ENCODE measurements at places on chromosomes 1 and 21.

DNA sequence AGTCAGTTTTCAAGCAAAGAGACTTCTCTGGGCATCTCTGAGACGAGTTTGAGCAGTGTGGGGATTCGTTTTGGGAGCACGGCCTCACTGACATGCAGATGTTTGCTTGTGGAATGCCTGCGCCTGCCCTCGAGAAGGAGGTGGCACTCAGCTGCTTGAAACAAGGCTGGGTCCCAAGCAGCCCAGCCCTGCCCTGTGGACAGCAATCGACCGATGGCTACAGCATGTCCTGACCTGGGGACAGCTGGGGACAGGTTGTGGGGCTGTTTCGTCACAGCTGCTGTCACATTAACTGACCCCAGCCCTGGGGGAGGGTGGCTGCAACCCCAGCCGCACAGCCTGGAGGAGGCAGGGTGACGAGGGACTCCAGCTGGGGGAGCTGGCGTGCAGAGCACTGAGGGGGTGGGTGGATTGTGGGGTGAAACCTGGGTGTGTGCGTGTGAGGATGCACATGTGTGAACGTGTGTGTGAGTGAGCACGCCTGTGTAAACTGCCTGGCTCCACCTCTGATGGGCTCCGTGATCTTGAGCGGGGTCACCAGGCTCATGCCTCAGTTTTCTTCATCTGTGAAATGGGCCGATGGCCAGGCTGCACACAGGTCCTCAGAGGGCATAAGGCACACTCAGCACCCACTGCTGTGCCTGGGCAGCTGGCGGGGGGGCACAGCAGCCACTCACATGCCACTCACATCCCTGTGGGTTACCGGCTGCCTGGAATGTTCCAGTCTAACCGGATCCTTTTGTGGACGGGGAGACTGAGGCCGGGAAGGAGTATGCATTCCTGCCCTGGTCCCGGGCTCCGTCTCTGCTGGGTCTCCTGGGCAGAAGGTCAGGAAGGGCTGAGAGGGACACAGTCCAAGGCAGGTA, 49.3 kb downstream of the COL18A1 start:
- no peak for DNase-seq

GRCh38 chr1:7110321-7110720, 325.1 kb downstream of the CAMTA1 start:
- DNase-seq, result no peak

- no peak for DNase-seq
These were observed 73.2 kb upstream of the GADD45A start for GRCh38 chr1:67611846-67612245.

DNA sequence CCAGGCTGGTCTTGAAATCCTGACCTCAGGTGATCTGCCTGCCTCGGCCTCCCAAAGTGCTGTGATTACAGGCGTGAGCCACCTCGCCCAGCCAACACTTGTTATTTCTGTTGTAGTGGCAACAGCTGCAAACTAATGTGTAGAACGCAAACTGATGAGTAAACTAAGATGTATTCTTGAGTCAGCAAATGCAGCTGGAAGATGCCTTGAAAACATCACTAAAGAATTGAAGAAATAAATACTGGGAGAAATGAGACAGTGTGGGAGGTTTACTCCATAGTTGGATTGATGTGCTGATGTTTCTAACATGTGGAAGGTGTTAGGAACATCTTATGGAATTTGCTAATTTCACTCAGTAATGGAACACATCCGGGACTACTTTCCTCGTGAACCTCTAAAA, 61.3 kb upstream of the KCNE2 start:
- no peak for DNase-seq

DNA sequence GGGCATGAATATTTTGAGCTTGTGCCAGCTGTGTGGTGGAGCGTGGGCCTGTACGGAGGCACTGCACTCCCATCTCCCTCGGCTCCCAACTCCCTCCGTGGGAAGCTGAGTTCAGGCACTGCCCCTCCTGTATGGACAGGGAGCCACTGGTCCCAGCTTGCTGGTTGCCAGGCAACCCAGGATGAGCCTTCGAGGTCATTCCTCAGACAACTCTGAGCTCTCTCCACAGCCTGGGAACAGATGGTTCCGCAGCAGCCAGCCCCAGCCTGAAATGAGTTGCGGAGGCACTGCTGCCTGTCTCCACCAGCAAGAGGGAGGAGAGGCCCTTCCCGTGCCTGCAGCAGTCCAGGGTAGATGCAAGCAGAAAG, 58.4 kb upstream of the TENT5B start:
- DNase-seq, result no peak

DNA sequence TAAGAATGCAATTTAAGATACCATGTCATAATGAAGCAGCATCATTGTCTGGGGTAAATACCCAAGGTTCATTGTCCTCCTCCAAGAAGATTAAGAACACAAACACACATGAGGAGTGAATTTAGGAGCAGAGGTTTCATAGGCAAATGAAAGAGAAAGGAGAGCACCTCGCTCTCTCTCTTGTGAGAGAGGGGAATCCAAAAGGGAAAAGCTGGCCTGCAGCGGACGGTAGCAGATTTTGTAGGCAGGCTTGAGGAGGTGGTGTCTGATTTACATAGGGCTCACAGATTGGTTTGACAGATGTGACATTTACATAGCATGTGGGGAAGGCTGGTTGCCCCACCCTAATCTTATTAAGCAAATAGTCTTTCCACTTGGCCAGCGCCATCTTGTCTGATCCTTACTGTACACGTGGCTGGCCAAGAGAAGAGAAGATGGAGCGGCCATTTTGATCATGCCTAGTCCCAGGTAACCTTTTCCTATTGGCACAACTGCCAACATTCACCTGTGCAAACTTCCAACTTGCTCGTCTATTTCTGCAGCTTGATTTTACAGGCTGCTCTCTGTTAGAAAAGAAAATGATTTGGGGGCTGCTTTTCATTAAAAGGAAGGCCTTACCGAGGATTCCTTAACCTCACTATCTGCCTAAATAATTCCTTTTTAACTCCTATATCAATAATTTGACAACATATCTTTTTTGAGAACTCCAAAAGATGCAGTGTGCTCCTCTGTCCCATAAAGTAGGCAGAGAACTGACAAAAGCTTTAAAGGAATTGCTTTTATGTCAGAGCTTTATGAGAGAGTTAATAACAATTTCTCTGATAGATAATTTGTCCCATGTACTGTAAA, 16.0 kb upstream of the LRRC7 start:
- no peak for DNase-seq

DNA sequence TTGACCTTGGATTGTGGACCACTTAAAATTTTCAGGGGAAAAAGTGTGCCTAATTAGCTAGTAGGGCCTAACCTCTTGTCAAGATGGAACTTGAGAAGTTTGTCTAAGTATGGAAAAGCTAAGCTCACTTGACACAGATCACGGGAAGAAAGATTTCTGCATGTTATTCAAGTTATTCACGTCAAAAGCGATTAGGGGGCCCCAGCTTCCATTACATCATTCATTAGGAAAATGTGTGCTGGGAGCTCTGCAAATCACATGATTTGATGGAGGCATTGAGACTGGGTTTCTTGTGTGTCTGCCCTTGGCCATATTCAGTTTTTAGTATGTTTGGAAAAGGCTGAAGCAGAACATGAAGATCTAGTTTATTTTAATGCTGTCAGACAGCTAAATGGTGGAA, 15.5 kb upstream of the POGZ start:
- no peak for DNase-seq

DNA sequence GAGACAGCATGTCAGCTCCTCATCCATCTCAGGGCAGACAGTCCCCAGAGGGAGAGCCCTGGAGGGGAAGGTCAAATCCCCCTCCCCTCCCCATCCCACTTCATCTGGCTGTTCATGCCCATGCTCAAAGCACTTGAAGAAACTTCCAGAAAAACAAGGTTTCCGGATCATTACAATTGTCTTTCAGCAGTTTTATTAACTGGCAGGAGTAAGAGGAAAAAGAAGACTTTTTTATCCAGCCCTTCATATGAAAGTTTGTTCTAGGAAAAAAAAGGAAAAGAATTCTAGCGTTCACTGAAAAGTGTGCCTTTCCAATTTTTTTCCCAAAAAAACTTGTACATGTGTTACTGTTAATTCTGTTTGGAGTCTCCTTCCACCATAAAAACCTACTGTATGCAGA, 145.7 kb upstream of the TIAM1 start:
- DNase-seq, result no peak

- no peak for DNase-seq
These were observed 33.5 kb upstream of the BMP8B start for GRCh38 chr1:39822146-39822545.

DNA sequence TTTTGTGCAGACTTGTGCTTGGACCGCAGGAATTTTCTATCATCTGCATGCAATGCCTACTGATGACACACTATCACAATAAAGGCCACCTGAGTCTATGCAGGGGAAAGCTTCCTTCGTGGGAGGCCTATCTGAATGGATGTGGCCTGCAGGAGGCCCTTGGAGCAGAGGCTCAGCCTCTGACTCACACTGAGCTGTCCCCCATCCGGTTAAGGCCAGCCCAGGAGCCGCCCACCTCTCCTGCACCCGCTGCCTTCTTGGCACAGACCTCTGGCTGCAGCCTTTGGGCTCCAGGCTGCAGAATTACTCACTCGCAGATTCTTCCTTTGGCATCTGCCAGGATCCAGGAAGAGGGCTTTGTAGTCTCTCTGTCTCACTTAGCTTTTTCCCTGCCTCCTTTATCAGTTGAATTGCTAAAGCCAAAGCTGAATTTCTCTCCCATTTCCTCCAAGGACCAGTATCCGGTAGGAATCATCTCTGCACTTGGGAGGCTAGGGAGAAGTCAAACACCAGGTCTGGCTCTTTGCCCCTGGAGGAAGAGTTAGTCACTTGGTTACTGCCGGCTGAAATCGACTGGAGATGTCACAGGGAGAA, 65.1 kb upstream of the JUN start:
- DNase-seq, result peak; percentile 53

- no peak for DNase-seq
These were observed 81.1 kb upstream of the ATP1B1 start for GRCh38 chr1:169025412-169025811.

DNA sequence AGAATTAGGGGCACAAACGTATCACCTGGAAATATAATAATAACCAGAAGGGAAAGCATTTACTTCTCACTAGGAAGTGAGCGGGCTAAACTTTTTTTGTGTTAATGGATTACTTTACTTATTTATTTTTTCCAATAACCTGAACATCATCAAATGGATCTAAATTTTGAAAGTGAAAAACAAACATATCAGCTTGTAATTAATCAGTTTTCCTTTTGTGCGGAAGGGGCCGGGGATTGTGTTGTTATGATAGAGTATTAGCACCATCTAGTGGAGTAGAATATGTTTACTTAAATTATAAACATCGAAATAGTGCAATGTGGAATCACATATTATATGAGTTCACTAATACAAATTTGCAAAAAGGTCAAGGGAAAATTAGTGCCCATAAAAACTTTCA, 9.0 kb downstream of the CFH start:
- no peak for DNase-seq

GRCh38 chr1:188904201-188904600, 1573.5 kb downstream of the BRINP3 start:
- no peak for DNase-seq

- no peak for DNase-seq
These were observed 56.1 kb upstream of the SH3GLB1 start for GRCh38 chr1:86648255-86648654.

GRCh38 chr1:216071262-216071661, 352.0 kb downstream of the USH2A start:
- no peak for DNase-seq

DNA sequence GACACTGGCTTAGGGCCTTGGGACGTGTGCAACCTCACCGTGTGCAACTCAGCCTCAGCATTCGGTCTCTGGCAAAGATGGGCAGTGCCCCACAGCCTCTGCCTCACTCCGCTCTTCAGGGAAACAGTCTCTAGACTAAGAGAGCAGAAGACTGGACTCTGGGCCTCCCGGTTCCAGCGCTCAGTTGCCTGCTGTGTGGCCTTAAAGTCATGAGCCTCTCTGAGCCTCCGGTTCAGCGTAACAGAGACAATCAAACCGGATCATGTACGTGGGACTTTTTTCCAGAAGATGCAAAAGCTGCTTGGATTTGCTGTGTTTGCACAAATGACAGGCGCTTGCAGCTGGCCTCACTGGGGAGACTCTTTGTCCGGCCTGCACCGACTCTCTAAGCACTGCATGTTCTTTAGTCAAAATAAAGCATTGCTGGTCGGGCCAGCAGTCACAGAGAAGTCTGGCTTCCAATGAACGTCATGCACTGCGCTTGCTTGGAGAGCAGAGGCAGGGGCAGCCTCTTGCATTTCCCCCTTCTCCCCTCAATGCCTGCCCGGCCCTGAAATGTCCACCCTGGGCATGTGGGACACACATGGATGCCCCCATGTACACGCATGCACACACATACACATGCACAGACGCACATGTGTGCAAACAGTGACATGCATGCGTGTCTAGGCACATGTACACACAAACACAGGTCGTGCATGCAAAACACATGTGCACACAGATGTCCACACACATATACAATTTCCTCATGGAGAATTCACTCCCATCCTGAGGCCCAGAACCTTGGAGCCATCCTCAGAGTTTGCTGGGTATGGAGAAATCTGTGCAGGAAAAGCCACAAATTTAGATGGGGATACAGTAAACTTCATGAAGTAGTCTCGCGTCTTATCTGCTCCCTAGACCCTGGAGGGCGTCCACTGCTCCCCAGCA, 152.4 kb downstream of the PRDM16 start:
- DNase-seq, result no peak

DNA sequence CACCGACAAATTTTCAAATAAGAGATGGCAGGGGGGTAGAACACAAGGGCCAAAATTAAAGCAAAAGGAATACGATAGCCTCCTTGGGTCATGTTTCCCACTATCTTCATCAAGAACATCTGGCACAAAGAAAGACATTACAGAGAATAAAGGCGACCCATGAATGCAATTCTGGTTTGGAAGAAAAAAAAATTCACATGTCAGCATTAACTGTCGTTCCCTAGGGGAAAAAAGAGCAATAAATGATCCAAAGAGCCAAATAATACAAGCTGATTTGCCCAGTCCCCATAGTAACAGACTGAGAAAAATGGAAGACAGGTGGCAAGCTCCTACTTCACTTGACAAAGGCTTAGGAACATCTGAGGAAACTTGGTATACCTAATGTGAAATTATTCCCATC, 4.5 kb downstream of the STIL start:
- DNase-seq, result no peak

GRCh38 chr1:3126756-3127678, 58.0 kb downstream of the PRDM16 start:
- no peak for DNase-seq

- DNase-seq, result no peak
These were observed 435.3 kb upstream of the USP24 start for GRCh38 chr1:55650444-55650843.

GRCh38 chr1:17176306-17177061, 28.4 kb upstream of the PADI1 start:
- no peak for DNase-seq

GRCh38 chr1:204263254-204263910, 49.6 kb upstream of the GOLT1A start:
- no peak for DNase-seq

- DNase-seq, result no peak
These were observed 11.0 kb upstream of the ZFP69B start for GRCh38 chr1:40439247-40439646.

DNA sequence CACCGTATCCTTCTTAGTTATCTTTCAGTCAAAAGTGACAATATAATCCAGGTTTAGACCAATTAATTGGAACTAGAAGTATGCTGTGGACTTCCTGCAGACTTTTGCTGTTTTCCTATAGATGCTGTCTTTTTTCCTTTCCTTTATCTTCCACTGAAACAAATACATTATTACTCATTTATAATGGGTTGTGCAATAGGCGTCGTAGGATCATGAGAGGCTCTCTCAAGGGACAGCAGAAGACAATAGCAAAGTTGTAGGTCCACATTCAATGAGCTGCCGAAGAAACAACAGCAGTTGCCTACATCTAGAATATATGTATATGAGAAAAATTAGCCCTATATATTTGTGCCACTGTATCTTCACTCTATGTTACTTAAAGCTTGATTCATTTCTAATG, 371.6 kb downstream of the AMY1C start:
- DNase-seq, result no peak

- no peak for DNase-seq
These were observed 687.7 kb downstream of the PTPRU start for GRCh38 chr1:29924017-29924431.

Data from mucosa of gallbladder (tissue), 1 donor.